Left cardiac atrium (tissue), 4 donors: ENCODE measurements at places on chromosomes 16 and 17. TPM values are rescaled to one million over a fixed set of nuclear protein-coding genes. Genes with fewer than 3 reads are reported as not detected.

The CTRL gene
- total RNA-seq: 0.76 TPM

The RASD1 gene
- total RNA-seq: 35.3 TPM

The BRIP1 gene
- 0.77 TPM for total RNA-seq

The FBXW10 gene
- not detected for total RNA-seq

- peak; percentile 14 for DNase-seq
These were observed 4.7 kb downstream of the NUBP2 start for GRCh38 chr16:1787322-1788094.

- DNase-seq: no peak
These were observed 5.4 kb upstream of the DRC7 start for GRCh38 chr16:57688987-57689761.

DNA sequence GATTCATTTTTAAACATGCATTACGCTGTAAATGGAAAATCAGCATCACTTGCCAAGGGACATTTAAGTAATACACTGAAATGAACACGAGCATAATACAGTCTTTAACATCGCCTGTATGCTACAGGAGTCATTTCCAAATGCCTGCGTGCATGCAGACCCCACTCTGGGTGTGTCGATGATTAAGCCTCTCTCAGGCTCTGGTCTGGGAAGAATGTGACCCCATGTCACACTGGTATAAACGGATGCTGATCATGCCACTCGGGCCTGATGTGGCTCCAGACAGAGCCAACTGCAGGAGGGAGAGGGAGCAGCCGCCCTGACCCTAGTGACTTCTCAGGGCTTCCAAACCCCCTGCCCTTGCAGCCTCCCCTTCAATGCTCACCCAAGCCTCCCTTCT, 10.8 kb downstream of the EMP2 start:
- no peak for DNase-seq

- DNase-seq: no peak
These were observed 145.8 kb downstream of the SPACA3 start for GRCh38 chr17:33137426-33137825.

DNA sequence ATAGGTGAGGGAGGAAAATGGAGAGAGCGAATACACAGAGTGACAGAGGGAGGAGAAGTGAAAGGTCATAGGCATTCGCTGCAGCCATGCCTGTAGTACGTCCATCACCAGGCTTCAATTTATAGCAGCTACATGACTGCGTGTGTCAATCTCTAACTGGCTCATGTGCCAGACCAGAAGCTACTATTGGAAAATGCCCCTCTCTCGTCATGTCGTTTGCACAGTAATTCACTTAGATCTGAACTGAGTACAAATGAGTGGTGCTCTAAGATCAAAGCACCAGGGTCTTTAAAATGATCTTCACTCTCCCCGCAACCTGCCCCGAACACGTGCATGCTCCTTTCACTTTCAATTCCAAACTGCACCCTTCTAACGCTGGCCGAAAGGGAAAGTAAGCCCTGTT, 51.3 kb downstream of the ADCY9 start:
- DNase-seq: no peak
